ENCODE measurements at places on chromosomes 3 and 15.

DNA sequence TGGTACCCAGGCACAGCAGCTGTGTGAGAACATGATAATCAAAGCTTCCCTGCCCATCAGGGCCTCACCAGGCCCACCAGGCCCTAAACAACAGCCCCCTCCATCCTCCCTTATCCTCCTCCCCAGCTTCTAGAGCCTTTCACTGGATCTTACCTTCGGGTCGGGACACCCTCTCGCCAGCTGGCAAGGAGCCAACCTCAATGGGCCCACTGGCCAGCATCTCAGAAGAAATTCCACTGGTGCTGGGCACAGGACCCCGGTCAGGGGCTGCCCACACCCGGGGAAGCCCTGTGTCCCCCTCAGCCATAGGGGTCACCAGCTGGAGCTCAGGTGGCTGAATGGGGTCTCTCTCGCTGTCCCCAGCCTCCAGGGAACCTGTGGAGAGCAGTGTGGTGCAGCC lies 6.8 kb upstream of the QARS1 start:
- DNase-seq: no peak

GRCh38 chr15:31267161-31268107 lies 59.2 kb upstream of the KLF13 start:
- no peak for DNase-seq

DNA sequence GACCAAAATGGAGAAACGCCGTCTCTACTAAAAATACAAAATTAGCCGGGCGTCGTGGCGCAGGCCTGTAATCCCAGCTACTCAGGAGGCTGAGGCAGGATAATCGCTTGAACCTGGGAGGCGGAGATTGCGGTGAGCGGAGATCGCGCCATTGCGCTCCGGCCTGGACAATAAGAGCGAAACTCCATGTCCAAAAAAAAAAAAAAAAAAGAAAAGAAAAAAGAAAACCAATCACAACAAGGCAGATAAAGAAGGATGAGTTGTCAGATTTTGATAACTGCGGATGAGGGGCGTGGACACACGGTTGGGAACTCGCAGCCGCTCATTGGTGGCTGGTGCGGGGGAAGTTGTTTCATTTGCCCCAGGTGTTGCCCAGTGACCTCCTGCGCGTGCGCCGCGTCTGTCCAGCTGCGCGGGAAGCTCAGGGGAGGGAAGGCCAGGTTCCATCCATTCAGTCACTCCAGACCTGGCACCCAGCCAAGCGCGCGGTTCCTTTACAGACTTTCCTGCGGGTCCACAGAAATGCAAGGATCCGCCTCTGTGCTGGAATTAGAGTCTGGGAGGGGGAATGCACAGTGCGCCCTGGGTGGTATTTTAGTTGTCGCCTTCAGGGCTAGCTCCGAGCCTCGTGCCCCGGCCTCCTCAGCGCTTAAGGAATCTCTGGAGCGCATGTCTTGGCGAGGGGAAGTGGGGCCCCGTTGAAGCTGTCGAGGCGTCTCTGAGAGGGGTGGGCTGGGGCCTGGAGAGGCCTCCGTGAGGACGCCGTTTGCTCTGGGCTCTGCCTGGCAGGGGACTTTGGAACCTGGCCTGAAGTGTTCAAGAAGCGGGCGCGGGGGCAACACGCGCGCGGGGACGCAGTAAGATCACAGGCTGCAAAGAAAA lies 708 bp upstream of the GCHFR start:
- no peak for DNase-seq

DNA sequence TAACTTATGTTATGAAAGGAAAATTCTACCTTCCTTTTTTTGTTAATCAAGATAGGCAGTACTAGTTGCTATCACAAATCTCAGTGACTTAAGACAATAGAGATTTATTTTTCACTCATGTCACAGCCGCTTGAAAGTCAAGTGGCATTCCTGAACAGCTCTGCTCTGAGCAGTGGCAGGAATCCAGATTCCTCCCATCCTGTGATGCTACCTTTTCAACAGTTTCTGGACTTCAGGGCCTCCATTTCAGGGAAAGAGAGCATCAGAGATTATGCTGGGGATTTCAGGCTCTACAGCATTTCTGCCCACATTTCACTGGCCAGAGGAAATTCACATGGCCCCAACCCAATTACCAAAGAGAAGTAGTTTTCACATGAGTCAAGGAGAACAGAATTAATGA lies 83.4 kb downstream of the IL1RAP start:
- no peak for DNase-seq

DNA sequence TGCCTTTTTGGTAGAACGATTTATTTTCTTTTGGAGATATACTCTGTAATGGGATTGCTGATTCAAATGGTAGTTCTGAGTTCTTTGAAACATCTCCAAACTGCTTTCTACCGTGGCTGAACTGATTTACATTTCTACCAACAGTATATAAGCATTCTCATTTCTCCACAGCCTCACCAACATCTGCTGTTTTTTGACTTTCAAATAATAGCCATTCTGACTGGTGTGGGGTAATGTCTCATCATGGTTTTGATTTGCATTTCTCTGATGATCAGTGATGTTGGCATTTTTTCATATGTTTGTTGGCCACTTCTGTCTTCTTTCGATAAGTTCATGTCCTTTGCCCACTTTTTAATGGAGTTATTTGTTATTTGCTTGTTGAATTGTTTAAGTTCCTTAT lies 154.0 kb downstream of the ABHD5 start:
- no peak for DNase-seq

- no peak for DNase-seq
Observed at GRCh38 chr3:10332481-10333348, 11.8 kb upstream of the SEC13 start.

DNA sequence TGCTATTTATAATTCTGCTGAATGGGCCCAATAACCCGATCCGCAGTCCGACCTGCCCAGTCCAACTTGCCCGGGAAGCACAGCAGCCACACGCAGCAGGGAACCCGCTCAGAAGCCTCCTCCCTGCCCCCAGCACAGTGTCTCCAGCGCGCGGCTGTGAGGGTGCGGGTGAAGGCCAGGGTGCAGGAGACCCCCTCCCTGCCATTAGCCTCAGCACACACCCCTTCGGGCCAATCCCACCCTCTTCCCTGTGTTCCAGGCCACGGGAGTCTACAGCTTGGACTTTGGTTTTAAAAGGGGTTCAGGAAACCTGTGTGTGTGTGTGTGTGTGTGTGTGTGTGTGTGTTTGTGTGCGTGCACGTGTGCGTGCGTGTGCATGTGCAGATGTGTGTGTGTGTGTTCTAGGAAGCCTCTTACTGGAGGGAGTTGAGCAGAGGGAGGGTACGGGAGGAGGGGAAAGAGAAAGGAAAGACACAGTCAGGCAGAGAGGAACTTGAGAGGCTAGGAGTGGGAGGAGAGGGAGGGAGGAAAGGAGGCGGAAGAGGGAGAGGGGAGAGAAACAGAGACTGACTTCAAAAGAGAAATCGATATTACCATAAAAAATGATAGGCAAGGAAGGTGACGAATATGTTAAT lies 34.2 kb downstream of the ATP2B2 start:
- DNase-seq: no peak

DNA sequence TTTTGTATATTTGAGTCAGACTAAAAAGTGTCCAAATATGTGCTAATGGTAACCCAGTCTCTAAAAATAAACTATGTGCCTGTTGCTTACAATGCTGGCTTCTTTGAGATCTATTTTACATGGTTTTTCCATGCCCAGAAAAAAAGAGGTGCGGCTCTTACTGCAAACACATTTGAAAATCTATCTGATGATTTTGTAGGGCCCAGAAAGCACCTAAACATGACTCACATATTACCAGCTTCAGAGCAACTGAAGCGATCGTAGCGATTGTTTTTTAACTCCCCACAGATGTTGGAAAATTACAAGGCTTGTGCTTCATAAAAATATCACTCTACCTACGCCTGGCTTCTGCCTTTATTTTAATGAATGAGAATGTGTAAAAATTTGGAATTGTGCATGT lies 53.5 kb downstream of the SUCNR1 start:
- DNase-seq: no peak

- no peak for DNase-seq
Observed at GRCh38 chr3:21751886-21752285, 876 bp upstream of the ZNF385D start.

DNA sequence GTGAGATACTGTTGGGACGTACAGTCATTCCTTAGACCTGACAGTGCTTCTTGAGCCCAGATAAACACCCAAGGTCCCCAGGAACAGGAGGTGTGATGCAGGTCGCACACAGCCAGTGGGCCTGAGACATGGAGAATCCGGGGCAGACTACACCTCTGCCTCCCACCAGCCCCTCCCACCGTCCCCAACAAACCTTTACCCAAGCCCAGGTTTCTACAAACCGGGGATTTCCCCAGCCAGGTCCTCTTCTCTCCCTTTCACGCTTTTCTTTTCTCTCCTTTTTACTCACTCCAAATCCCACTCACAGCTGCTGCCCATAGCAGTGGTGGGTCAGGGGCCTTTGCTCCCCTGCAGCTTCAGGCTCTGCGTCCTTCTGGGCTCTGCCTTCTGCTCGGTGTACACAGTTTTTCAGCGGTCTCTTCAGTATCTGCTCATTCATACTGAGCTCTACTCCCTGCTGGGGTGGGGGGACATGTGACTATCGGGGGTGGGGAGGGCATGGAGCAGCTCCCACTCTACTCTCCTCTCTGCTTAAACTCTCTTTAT lies 4.8 kb upstream of the PCSK6 start:
- DNase-seq: no peak

DNA sequence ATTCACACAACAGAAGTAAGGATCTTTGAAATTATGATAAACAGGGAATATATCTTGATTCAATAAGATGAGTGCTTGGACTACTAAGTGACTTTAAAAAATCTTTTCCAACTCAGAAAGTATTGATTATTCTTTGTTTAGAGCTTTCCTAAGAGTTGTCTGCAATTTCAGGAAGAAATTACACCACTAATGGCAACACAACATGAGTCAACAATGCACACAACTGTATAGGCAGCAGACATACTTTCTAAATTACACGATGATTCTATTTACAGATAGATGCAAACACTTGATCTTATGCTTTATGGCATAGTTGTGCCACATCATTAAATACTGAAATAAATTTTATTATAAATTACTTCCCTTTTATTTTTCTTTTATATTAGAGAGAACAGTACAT lies 4.4 kb downstream of the NAA50 start:
- no peak for DNase-seq

DNA sequence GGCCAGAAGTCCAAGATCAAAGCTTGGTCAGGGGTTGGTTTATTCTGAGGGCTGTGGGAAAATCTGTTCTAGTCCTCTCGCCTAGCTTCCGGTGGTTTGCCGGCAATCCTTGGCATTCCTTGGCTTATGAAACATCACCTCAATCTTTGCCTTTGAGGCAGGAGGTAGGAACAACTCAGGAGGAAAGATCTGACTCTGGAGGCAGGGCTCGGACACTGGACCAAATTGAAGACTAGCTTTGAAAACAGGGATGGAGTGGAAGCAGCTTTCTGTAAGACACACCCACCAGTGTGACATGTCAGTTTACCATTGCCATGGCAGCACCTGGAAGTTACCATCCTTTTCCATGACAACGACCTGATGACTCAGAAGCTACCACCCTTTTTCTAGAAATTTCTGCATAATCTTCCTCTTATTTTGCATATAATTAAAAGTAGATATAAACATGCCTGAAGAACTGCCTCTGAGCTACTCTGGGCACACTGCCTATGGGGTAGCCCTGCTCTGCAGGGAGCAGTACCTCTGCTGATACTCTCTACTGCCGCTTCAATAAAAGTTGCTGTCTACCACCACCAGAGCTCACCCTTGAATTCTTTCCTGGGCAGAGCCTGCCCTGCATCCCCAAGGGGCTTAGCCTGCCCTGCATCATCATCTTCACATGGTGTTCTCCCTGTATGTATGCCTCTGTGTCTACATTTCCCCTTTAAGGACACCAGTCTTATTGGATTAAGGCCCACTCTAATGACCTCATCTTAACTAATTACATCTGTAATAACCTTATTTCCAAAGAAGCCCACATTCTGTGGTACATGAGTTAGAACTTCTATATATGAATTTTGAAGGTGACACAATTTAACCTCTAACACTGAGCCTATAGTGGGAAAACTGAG lies 38.3 kb upstream of the TM4SF4 start:
- DNase-seq: no peak

DNA sequence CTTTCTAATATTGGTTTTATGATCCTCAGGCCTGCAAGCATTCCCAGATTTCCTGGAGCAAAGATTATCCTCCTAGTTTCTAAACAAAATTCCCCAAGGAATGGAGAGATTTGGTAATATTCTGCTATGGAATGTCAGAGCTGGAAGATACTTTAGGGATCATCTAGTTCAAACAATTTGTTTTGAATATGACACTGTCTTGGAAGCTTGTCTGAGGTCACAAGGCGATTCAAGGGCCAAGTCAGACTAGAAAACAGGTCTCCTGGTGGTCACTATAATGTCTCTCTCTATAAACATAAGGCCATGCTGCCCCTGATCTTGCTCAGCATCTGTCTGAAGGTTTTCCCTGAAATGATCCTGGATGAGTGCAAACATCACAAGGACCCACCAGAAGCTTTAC lies 143.4 kb upstream of the BCL6 start:
- DNase-seq: no peak

DNA sequence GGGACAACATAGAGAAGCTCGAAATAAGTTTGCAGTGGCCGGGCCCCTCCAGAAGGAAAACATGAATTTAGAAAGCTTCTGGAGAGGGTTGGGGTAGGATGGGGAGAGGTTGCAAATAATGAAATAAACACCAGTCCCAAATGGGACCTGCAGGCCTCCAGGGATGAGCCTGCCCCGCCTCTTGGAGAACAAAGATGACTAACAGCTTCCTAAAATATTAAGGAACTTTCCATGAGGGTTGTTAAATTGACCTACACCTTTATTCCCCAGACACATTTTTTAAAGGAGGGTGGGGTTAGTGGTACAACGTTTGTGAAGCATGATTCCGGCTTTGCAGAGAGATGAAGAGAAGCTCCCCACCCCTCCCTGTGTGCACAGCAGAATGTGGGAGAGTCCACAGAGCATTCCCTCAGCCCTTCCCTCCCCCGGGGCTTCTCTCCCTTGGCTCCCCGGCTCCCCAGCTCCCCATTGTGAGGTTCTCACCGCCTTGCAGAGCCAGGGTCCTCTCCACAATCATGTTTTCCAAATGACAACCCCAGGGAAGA lies 84.1 kb downstream of the ARHGAP31 start:
- no peak for DNase-seq

- DNase-seq: no peak
Observed at GRCh38 chr3:137097386-137097785, 139.6 kb downstream of the IL20RB start.

DNA sequence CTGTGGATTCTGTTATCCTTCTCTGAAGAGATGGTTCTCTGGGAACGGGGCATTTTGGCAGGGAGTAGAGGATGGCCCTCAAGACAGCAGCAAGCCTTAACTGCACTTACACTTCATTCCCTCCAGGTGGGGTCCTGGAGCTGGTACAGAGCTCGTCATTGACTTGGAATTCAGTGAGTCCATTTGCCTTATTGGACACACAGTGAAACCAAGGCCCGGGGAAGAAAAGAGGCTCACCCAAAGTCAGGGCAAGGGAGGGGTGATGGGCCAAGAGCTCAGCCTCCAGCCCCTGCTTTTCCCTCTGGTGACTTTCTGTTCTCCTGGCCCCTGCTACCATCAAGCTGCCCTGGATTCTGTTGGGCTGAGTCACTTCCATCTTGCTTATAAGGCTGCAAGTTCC lies 125.6 kb downstream of the ETFA start:
- DNase-seq: no peak

All from activated CD4-positive, alpha-beta T cell treated with anti-CD3 and anti-CD28 coated beads for 24 hours (primary cell).